Natural killer cell (primary cell): ENCODE measurements at places on chromosomes 7 and 10. TPM values are rescaled to one million over a fixed set of nuclear protein-coding genes. Genes with fewer than 3 reads are reported as not detected.

Gene GRID2IP
- 0.45 TPM for total RNA-seq

DNA sequence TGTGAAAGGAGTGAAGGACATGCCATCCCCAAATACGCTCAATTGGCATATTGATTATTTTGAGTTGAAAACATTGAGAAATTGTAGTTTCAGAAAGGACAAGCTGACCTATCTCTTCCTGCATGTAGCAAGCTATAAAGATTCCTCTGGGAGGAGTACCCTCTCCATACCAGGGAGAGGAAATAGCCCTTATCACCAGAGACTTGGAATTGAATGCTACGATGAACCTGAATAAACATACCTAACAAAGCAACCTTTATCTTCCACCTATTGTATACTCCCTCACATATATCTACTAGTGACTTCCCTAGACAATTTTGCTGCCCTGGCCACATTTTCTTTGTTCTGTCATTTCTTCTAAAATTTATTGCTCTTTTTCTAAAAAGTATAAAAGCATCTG, 150.2 kb upstream of the EEPD1 start:
- H3K4me3 ChIP-seq: no peak overlapping the region
- no peaks in the 10 kb centered on the region for H3K27me3 ChIP-seq
- H3K27ac ChIP-seq: no peak overlapping the region
- no peak for DNase-seq
- no peaks in the 10 kb centered on the region for H3K36me3 ChIP-seq
- no peaks in the 10 kb centered on the region for H3K4me1 ChIP-seq

- no peak overlapping the region for H3K27ac ChIP-seq
- no peak overlapping the region for H3K4me3 ChIP-seq
- no peaks in the 10 kb centered on the region for H3K36me3 ChIP-seq
- DNase-seq: no peak
- H3K4me1 ChIP-seq: no peaks in the 10 kb centered on the region
These were observed 254.5 kb downstream of the AHR start for GRCh38 chr7:17552952-17553351.

DNA sequence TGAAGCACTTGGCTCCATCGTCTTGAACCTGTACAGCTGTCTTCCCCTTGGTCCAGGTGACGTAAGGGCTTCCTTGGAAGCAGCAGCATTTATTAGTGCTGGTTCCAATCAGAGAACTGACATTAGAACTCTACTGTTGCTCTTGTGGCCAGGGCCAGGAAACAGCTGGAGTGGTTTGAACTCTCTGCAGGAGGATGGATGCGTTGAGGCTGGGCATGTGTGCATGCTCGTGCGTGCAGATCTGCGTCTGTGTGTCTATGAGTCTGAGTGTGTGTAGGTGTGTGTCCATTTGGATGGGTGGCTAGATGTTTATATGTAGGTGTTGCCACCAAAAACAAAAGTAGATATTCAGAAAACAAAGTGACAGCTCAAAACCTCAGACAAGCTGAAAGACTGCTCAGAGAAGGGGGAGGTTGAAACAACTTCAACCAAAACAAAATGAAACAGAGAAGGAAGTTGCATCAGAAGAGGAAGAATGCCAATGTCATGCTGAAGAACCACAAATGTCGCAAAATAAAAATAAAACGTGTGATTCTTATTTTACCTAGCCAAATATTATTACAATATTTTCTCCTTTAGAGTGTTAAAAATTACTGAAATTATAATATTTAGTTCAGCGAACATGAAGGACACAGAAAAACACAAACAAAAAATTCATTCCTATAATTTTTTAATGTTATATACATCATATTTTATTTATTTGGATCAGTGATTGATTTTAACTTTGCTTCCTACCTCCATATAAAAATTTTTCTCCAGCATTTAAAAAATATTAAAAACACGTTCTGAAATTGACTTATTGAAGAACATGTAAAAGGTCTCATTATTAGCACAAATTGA, 96.1 kb upstream of the MKLN1 start:
- no peaks in the 10 kb centered on the region for H3K27me3 ChIP-seq
- peak overlapping the region; percentile 83 for H3K27ac ChIP-seq
- H3K4me3 ChIP-seq: peak overlapping the region; percentile 13
- no peaks in the 10 kb centered on the region for H3K36me3 ChIP-seq
- H3K4me1 ChIP-seq: peaks cover 24% of the 10 kb centered on the region
- DNase-seq: peak; percentile 82

DNA sequence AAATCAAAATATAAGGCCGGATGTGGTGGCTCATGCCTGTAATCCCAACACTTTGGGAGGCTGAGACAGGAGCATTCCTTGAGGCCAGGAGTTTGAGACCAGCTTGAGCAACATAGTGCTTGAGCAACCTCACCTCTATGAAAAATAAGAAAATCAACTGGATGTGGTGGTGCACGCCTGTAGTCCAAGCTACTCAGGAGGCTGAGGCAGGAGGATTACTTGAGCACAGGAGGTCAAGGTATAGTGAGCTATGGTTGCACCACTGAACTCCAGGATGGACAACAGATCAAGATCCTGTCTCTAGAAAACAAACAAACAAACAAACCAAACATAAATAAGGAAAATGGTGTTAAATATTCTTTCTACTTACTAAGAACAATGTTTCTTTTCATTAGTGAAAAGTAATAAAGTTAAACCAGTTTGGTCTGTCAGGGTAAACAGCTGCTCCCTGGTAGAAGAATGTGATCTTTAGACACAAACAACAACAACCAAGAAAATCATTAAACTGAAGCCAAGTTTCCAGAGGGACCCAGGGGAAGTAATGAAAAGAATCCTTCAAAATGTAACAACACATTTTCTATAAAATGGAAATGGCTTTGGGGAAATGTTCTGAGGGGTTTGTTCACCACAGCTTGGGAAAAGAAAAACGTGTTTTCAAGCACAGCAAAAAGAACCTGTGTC, 17.5 kb upstream of the BAG3 start:
- H3K36me3 ChIP-seq: no peaks in the 10 kb centered on the region
- H3K4me1 ChIP-seq: no peaks in the 10 kb centered on the region
- H3K4me3 ChIP-seq: no peak overlapping the region
- no peaks in the 10 kb centered on the region for H3K27me3 ChIP-seq

DNA sequence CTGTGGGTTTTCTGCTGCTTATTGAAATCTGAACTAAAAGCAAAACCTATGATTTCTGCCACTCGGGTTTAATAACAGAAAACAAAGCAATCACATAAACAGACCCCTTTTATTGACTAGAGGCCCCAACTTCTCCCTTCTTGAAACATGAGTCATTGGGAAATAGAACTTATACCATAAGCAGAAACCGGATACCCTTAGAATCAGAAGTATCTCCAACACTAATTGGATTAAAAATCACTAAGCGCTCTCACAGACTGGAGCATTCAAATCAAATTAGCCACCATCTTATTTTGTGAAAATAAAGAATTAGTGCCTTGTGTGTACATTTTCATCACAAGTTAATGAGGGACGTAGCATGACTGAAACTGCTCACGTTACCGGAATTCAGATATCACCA, 206.9 kb downstream of the WDR11 start:
- H3K4me1 ChIP-seq: no peaks in the 10 kb centered on the region
- no peak overlapping the region for H3K4me3 ChIP-seq
- H3K27me3 ChIP-seq: no peaks in the 10 kb centered on the region
- no peak overlapping the region for H3K27ac ChIP-seq

DNA sequence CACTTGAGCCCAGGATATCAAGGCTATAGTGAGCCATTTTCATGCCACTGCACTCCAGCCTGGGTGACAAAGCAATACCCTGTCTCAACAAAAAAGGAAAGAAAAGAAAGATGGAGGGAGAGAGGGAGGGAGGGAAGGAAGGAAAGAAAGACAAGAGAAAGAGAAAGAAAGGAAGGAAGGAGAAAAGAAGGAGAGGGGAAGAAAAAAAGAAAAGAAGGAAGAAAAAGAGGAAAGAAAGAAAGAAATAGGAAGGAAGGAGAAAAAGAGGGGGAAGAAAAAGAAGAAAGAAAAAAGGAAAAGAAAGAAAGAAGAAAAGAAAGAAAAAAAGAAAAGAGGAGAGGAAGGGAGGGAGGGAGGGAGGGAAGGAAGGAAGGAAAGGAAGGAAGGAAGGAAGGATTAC, 321.5 kb upstream of the CNTNAP2 start:
- no peak overlapping the region for H3K4me3 ChIP-seq
- H3K27ac ChIP-seq: no peak overlapping the region
- no peaks in the 10 kb centered on the region for H3K36me3 ChIP-seq
- no peak for DNase-seq
- H3K27me3 ChIP-seq: no peaks in the 10 kb centered on the region
- H3K4me1 ChIP-seq: no peaks in the 10 kb centered on the region

DNA sequence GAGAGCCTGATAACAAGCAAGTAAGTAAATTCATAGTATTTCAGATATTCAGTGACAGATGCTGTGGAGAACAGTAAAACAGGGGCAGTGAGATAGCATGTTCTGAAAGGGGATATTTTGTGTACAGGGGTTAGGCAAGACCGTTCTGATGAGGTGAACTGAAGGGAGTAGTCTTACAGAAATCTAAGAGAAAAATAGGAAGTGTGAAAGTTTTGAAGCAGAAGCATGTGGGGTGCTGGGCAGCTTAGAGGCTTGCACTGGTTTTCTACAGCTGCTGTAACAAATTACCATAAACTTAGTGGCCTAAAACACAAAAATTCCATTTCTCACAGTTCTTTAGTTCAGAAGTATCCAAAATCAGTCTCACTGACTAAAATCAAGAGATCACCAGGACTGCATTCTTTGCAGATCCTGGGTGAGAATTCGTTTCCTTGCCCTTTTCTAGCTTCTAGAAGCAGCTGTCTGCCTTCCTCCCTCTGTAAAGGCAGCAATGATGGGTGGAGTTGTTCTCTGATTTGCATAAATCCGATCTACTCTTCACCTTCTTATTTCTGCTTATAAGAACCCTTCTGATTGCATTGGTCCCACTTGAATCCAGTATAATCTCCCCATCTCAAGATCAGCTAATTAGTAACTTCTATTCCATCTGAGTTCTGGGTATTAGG, 7.5 kb upstream of the KLF14 start:
- peaks cover 60% of the 10 kb centered on the region for H3K27me3 ChIP-seq
- no peak overlapping the region for H3K4me3 ChIP-seq
- H3K4me1 ChIP-seq: no peaks in the 10 kb centered on the region
- H3K27ac ChIP-seq: no peak overlapping the region
- no peak for DNase-seq
- no peaks in the 10 kb centered on the region for H3K36me3 ChIP-seq
